Myocyte (in vitro differentiated cells): ENCODE measurements at places on chromosomes 2 and 18. TPM values are rescaled to one million over a fixed set of nuclear protein-coding genes. Genes with fewer than 3 reads are reported as not detected.

Gene DLX2
- total RNA-seq: 0.47 and 0.67 TPM in 2 replicates

Gene ZSWIM2
- total RNA-seq: 0.16 TPM in 1 of 2 replicates, not detected in the other

Gene KANSL1L
- total RNA-seq: 19.6 and 32.1 TPM in 2 replicates

Gene AGFG1
- total RNA-seq: 153 and 161 TPM in 2 replicates

Gene MGAT5
- 18.9 and 20.0 TPM in 2 replicates for total RNA-seq

Gene MMADHC
- total RNA-seq: 176 and 182 TPM in 2 replicates

Gene LAMA1
- total RNA-seq: 0.56 and 0.62 TPM in 2 replicates

Gene ACYP2
- 46.7 and 58.4 TPM in 2 replicates for total RNA-seq
